Stimulated activated CD8-positive, alpha-beta memory T cell treated with anti-CD3 and anti-CD28 coated beads, Interleukin-7, amount 100 ng/mL, for 1 hour (primary cell): ENCODE measurements at places on chromosomes 3 and 15.

- no peak for DNase-seq
Observed at GRCh38 chr3:195033531-195034091, 237.3 kb downstream of the XXYLT1 start.

DNA sequence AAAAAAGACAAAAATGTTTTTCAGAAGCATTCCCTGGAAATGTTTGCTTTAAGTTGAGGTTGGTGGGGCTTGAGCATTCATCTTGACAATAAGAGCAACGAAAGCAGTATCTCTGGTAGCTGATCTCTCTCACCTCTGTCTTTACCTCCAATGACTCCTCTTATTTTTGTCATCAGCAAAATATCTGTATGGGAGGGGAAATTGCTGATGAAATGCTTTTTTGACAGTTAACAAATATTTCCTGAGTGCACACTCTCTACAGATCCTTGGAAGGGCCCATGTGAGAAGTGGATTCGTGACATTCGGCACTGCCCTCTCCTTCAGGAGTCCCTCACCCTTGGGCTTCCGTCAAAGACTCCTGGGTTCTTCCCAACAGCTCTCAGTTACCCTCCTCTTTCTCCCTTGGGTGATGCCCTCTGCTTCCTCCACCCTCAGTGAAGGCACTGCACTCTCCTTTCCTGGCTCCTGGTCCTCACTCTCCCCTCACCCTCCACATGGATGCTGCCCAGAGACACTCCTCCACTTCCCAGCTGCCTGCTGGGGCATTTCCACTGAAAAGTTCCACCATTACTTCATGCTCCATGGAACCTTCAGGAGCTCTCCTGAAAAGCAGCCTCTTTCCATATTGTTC is 2.9 kb upstream of the CGNL1 start:
- DNase-seq: no peak

DNA sequence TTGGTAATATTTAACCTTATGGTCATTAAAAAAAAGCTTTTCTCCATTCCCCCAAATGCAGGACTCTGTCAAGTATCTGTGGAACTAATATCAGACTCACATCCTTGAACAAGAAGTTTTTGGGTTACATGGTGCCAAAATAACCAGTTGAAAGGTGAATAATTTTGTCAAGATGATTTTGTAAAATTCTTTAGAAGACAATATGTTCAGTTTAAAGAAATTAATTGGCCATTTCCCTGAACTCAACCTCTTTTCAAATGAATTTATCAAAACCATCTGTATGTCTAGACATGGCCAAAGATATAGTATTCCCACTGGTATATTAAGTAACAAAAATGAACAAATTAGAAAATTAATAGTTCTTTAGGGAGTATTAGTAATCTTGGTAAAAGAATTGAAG is 280.5 kb downstream of the MBNL1 start:
- no peak for DNase-seq

DNA sequence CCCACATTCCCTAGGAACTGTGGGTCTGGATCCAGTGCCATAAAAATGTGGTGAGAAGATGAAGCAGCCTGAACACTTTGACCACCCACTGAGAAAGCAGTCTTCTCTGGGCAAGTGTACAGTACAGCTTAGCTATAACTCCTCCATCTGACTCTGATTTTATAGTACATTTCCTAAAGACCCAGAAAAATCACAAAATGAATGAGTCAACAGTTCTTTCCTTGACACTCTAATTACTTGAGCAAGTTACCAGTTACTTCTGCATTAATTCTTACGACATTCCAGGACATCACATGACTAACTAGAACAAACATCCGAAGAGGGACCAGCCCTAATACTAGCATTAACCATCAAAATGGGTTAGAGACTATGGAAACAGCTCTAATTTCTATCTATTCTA is 148.1 kb upstream of the PEX5L start:
- no peak for DNase-seq

DNA sequence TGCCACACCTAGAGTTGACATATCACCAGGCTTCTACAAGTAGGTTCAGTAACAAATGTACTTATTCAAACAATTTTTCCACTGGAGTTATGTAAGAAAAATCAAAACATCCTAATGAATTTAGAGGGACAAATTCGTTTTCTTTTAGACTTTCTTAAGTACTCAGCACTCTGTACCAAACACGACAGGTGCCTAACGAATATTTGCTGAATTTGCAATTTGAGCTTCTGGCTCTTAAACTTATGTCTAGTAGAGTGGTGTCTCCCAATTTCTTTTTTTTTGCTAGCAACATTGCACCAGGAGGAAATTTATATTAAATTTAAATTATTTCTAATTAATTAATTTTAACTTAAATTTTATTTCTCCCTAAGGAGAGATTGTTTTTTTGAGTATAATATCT is 397.0 kb downstream of the CNTN3 start:
- no peak for DNase-seq

DNA sequence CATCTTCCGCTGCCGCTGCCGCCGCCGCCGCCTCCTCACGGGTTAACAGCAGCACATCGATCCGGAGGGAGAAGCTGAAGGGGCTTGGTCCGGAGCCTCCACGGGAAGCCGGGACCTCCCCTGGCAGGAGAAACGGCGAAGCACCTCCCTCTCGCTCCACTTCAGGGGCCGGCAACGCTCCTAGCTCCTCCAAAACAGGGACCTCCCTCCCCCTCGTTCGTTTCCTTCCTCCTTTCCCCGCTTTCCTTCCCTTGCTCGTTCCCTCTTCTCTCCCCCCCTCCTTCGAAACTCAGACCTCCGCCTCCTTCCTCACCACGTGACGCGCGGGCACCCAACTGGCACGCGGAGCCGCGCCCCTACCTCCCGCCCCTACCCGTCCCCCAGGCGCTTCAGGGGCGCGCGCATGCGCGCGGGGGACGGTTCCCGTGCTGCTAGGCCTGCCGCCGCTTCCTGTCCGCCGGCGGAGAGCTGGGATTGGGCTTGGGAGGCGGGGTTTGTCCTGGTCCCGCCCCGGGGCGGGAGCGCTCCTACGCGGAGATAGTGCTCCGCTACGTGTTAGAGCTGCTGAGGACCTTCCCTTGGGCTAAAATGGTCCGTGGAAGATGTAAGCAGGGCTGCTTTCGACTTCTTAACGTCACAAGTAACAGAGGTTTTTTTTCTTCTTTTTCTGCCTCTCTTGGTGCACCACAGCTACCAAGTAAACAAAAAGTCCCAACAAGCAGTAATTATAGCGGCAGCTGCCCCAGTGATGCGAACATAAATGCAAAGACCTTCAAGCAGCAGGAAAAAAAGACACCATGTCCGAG is at the start of gene ADAM10:
Gene ADAM10 (minus strand): TSS at position 176 of the 806 bp plus-strand sequence. CDS start 173 bp downstream, at position 3.
- DNase-seq: peak; percentile 95

DNA sequence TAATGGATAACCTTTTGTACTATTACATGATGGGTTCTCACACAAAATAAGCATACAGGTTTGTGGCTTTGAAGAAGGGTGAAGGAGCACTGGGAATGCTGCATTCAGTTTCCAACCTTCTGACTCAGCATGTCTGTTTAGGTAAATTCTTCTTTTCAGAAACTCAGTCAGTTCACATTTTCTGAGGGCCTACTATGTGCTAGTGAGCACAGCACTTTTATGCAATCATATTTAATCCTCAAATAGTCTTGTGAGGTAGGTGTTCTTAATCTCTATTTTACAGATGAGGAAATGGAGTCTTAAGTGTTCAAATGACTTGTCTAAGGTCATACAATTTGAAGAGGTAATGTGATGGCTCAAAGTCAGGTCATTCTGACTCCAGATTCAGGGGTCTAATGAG is 41.2 kb downstream of the ISL2 start:
- DNase-seq: no peak

DNA sequence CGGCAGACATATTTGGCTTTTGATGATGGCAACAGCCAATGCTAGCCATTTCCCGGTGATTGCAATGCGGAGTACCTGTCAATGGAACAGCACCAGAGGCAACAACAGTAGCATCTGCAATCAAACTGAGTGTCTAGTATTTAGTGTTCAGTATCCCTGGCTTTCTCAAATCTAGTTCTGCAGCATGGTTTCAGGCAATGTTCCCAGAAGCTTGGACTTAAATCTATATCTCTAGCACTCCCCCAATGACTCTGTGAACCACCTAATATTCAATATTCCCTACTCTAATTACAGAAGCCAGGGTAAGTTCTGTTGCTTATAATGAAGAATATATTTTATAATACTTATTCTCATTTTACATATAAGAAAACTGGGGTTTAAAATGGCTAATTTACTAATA is 48.2 kb downstream of the TBL1XR1 start:
- DNase-seq: no peak

DNA sequence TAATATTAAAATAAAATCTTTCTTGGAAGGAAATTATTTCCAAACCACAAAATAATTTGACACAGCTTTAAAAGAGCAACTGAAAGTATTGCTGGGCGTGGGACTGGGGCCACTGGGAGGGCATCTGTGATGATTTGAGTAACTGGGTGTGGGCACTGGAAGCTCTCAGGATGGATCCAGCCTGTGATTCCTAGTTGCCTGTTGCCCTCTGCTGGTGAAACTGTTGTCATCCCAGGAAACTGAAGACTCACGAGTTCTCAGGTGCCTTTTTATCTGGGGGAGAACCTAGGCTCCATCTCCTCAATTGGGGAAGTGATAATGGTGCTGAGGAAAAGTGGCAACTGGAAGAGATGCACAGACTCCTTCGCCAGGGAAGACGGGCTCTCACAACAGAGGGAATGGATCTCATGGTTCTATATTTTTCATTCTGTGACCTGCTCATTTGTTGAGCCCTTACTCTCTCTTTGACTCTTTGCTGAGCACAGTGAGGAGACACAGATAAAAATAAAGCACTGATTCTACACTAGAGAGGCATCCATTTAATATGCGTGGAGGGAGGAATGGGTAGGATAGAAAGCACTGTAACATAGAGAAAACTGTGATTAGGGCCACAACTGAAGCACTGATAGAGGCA is 61.6 kb downstream of the TPRG1 start:
- no peak for DNase-seq

DNA sequence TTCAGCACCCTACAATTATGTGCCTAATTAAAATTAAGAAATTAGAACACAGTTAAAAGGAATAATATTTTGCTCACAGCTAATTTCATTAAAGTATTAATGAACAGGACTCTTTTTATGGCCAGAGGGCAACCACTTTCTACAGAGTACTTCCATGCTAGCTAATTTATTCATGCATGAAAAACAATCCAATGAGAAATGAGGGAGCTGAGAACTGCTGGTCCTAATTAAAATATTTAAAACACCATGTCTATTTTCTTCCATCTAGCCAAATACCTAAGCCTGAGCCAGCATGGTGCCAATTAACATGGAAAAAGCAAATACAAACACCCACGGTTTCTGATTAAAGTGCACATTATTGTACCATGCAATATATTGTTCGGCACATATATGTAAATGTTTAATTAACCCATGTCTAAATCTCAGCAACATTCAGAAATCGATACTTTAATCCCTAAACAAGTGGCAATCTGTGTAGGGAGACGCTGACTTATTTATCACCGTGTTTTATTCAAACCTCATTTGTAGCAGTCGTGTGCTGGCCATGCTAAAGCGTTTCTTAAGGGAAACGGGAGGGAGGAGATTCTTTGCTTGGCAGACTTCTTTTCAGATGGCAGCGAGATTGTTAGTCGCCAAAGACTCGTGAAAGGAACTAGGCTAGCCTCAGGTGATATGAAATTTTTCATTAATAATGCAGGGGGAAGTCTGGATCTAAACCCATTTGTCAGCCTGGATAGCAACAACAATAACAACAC is 193.5 kb downstream of the ANXA2 start:
- no peak for DNase-seq

GRCh38 chr3:126490619-126491018 is 14.9 kb upstream of the ZXDC start:
- DNase-seq: no peak

DNA sequence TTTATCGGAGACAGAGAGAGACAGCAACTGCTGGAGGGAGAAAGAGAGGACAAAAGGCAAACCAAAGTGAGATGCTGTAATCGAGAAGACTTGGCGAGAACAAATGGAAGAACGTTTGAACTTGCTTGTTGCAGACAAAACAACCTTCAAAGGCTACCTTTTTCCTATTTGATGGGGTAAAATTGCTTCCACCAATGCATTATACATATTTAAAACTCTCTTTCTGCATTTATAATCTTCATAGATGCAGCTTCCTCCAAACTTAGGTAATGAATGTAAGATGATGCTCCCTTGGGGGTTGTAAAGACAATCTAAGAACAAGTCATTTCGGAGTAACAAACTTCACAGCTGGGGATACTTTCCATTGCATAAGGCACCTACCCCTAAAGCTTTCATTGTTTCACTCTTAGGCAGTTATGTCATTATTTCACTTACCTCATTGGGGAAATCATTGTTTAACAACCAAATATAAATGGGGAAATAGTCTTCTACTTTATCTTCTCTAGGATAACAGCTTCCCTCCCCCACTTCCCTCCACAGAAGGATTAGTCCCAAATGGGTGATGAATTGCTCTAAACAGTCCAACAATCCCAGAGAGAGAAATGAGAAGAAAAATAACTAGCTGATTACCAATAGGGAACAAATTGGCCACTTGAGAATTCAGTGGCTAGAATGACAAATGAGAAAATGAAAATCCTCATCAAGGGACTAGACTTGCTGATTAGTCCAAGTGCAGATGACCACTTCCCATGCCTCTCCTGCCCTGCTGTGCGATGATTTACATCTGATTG is 269.8 kb upstream of the ADAMTS9 start:
- no peak for DNase-seq

DNA sequence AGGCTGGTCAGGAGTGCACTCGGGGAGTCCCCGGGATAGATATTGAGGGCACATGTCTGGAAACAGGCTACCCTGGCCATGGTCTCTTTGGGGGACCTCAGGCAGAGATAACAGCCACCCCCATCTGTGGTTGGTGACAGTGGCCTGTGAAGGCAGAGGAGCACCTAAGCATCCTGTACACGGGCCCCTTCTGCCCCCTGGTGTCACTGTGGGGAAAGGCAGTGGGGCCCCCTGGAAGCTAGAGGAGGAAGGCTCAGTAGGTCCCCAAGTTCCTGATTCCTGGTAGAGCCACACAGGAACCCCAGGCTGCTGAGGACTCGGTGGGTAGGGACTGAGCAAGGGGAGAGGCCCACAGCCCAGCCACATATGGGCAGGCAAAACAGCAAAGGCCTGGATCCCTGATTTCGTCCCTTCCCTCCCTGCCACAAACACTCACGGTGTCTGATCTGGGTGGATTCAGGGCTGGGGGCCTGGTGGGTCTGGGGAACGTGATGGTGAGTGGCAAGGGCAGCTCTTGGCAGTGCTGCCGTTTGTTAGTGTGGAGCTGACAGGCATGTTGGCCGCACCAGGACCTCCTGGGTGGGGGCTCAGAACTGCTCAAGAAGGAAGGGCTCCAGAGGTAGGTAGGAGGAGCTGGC is 14.1 kb upstream of the CXCR6 start:
- DNase-seq: peak; percentile 35

- DNase-seq: no peak
Observed at GRCh38 chr3:109642025-109642424, 304.7 kb upstream of the DPPA4 start.
